ENCODE measurements at places on chromosomes 12 and 14. TPM values are rescaled to one million over a fixed set of nuclear protein-coding genes. Genes with fewer than 3 reads are reported as not detected.

Gene SLC2A14
- total RNA-seq = under 0.01 TPM

Gene RERG
- 0.36 TPM for total RNA-seq

Gene NUBPL
- total RNA-seq = 21.4 TPM

Gene PLA2G1B
- not detected for total RNA-seq

Gene SLC35F4
- not detected for total RNA-seq

Gene KLRF1
- 0.36 TPM for total RNA-seq

Gene RPL10L
- not detected for total RNA-seq

Gene LRRC74A
- total RNA-seq = not detected

Gene SYNE3
- 8.9 TPM for total RNA-seq

Gene UNC79
- not detected for total RNA-seq

Gene PRH2
- total RNA-seq = not detected

Gene MAP1LC3B2
- total RNA-seq = not detected

Gene SLC25A21
- 0.69 TPM for total RNA-seq

Gene ACVRL1
- total RNA-seq = 0.34 TPM
